ENCODE measurements at places on chromosomes 1 and 21.

GRCh38 chr21:28936721-28937120 is 56.0 kb downstream of the LTN1 start:
- DNase-seq: no peak

DNA sequence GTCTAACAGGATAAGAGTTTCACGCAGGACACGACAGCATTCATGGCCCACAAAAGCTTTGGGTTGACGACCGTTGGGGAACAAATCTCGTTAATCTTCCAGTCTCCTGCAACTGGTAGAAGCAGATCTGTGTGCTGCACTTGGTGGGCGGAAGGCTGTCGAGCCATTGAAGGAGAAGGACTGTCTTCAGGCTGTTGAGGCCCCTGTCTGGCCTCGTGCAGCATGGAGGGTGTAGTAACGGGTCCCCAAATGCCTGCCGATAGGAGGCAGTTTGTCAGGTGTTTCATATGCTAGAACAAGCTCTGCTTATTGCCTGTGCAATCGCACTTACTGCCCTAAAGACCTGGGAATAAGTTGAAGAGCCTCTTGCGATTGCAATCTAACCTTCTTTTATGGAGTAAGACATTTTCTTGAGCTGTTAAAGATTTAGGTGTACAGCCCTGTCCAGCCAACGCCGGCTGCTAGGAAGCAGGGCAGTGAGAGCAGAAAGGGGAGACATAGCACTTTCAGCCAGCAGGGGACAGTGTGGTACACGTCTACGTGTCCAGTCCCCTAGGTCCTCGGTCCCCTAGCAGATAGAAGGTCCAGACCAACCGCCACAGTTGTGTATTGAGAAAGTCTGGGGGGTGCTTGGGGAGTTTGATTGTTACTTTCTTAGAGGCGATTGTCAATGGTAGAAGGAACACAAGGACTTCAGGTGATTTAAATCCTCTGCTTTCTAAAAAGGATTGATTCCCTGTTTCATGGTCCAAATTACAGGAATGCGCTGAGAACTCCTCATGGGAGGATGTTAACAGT is 102.3 kb upstream of the TMPRSS2 start:
- peak; percentile 68 for DNase-seq

- DNase-seq: no peak
Observed at GRCh38 chr1:212413902-212414327, 771 bp downstream of the PACC1 start.

- DNase-seq: no peak
Observed at GRCh38 chr1:109368464-109368863, 29.3 kb downstream of the SORT1 start.

GRCh38 chr1:185412385-185413087 is 95.5 kb upstream of the IVNS1ABP start:
- DNase-seq: no peak

GRCh38 chr1:155694167-155694566 is 5.3 kb downstream of the DAP3 start:
- DNase-seq: no peak

DNA sequence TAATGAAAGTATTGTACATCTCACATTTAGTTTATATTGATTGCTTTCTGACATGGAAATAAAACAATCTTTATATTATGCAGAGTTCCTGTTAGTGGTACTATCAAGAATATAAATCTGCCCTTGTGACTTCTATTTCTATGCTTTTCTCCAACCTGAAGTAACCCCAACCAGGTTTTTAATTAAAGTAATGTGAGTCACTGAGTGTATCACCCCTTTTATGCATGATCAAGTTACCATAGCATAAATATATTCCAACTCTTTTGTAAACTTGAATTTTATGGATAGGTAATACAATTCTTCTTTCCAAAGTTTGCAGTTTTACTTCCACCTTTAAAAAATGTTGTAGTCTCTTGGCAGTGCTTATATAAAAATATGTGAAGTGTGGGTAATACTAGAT is 532.3 kb downstream of the USP25 start:
- no peak for DNase-seq

DNA sequence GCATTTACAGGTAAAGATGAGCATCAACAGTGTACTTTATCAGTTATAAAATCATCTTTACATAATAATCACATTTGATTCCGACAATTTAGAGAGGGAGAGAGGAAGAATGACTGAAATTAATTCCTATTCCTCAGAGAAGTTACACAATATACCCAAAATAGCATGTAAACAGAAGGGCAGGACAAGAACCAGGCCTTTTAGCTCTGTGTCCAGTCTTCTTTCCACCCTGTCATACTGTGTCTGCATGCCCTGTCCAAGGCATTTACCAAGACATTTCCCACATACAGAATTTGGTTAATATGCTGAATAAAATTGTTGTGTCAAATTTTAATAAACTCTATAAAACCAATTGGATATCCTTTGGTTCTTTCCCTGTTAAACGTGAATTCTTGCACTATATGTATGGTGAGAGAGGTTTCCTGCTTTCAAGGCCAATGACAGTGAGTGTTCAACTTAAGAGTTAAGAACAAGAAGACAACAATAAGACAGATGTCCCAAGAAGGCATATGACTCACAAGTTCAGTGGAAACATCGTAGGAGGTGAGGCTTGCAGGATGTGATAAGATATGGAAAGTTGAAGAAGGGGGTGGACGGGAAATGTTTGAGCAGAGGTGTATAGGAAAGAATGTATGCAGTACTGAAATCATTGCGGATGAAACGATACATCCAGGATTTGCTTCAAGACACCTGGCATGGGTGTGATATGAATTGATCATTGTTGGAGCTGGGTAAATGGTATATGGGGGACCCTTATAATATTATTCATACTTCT is 20.8 kb downstream of the LRRC8B start:
- DNase-seq: no peak

- DNase-seq: no peak
Observed at GRCh38 chr21:36610201-36610600, 88.7 kb upstream of the SIM2 start.

GRCh38 chr1:184827600-184828368 is 73.1 kb upstream of the EDEM3 start:
- peak; percentile 66 for DNase-seq

GRCh38 chr21:40766381-40766780 is 80.6 kb downstream of the DSCAM start:
- DNase-seq: no peak

DNA sequence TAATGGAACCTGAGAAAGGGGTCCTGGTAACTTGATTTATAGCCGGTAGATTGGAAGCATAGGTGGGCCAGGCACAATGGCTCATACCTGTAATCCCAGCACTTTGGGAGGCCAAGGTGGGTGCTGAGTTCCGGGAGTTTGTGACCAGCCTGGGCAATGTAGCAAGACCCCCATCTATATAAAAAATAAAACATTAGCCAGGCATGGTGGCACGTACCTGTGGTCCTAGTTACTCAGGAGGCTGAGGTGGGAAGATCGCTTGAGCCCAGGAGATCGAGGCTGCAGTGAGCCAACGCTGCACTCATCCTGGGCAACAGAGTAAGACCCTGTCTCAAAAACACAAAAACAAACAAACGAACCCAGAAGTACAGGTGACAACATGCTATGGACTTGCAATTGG is 76.5 kb downstream of the ZNF281 start:
- DNase-seq: peak; percentile 21

DNA sequence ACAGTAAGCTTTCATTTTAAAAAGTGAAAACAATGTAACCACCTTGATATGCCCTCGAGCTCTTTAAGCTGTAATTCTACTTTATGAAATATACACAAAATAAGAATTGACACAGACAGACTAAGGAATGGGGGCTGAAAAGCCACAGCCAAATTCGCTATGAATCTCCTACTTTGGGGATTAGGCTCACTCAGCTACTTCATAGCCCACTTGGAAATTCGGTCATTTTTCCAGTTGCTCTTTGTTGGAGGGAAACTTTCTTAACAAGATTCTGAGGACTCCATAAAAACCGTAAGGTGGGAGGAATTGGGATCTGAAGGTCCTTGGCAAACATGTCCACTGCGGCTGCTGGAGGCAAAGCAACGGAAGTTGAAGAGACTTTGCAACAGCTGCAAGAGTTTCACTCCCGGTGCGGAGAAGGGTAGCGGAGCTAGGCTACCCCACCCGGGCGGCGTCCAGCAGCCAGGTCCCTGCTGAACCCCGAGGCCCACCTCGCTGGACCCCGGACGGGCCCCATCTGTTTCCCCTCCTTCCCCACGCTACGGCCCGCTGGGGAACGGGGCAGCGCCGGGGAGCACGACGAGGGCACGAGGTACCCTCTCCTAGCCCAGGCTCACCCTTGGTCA is 634 bp downstream of the MYCBP start:
- peak; percentile 69 for DNase-seq

DNA sequence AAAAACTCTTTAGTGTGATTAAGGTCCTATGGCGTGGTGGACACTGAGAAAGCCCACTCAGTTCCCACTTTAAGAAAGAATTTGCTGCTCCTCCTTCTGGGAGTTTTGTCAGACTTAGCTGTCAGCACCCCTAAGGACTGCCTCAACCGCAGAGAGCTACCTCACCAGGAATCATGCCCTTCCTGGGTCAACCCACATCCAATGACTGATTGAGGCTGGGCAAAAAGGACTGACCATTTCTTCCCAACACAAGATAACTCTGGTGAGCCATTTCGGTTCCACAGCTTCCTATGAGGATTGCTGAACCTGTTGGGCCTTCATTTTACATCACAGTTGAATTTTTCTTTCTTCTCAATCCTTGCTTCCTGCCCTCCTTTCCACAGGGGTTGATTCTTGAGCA is 197.9 kb downstream of the NCAM2 start:
- no peak for DNase-seq

GRCh38 chr21:46131588-46131837 is 23.9 kb downstream of the FTCD start:
- no peak for DNase-seq

GRCh38 chr1:235106457-235106856 is 22.2 kb downstream of the TOMM20 start:
- no peak for DNase-seq

DNA sequence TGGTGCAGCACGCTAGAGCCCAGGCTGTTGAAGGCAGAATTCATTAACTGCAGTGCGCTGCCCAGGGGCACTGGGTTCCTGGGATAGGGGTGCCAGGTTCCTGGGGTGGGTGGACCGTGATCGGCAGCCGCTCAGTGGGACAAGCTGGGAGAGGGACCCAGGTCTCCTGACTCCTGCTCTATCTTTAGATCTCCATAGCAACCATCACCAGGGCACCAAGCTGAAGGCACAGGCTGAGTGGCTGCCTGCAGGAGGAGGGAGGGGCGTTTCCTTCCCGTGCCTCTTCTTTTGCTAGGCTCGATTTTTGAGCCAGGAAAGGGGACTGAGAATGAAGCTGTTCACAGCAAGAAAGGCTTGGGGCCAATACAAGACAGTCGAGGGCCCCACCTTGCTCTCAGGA is 20.9 kb upstream of the CDCP2 start:
- DNase-seq: no peak

DNA sequence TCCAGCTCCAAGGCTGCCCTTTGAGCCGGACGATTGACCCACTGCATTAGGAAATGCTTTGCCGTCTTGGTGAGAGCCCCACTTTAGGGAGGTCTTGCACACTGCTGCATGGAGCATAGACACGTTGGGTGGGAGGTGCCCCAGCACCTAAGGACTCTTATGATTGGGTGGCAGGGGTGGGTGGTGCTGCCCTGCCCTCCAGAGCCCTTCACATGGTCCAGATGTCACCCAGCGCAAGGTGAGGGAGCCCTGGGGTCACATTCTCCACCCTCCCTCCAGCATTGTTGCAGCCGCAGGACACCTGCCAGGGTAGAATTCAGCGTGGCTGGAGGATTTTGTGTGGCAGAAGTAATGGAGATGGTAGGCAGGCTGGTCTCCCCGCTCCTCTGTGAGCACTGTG is 137.4 kb upstream of the COL6A1 start:
- DNase-seq: no peak

GRCh38 chr1:198595765-198596164 is 43.1 kb upstream of the PTPRC start:
- no peak for DNase-seq

DNA sequence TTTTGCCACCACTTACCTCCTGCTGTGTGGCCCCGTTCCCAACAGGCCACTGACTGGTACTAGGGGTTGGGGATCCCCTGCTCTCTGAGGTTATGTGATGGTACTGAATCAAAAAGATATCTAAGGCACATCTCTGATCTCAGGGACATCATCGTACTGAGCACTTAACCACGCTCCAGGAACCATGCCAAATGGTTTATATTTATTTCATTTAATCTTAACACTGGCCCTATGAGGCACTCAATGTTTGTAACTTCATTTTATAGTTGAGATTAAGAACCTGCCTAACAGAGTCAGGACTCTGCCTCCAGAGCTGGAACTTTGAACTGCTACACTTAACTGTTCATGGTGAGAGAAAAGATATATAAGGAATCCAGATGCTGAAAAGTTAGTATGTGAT is 98.0 kb upstream of the HP1BP3 start:
- no peak for DNase-seq

- no peak for DNase-seq
Observed at GRCh38 chr1:101178688-101179491, 57.9 kb upstream of the S1PR1 start.

DNA sequence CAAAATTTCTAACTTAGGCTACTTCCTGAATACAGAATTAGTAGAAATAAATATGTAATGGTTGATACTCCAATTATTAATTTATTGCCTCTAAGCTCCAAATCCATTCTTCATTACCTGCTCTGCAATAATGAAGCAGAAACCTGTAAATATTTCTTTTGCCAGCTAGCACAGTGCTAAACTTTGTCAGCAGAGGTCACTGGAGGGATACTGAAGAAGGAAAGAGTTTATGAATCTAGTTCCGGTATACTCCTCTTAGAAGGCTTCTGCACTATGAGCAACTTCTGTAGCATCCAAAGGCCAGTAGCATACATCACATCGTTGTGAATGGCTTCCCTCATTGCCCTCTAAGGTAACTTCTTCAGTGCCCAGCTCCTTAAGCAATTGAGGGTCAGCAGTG is 81.0 kb upstream of the LHX8 start:
- peak; percentile 75 for DNase-seq

DNA sequence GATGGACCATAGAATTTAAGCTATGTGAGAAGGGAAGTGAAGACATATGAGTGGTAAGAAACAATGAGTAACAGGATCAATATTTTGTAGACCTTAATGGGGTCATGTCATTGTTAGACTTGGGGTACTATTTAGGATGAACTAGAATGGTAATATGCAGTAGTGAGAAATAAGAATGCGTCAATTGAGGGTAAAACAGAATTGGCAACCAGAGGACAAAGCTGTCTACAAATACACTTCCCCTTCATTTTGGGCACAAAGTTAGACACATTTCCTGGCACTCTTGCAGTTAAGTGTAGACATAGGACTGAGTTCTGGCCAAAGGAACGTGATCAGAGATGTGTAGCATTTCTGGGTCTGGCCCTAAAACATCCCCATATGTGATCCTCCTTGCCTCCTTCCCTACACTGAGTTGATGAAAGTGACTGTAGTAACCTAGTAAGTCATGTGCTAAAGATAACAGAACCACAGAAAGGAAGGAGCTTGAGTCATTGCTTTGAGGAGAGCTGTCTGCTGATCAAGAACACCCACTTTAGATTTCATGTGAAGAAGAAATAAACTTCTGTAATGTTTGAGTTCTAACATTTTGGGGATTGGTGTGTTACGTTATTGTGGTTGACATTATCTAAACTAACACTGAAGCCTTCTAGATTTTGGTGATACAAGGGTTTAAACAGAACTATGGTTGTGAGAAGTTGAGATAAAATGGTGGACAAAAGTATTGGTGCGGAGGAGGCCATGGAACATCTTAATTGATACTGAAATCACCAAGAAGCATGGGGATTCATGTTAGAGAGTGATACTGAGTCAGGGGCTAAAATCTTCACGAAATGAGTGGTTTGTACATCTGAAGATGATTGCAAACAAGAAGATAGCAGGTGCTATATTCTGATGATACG is 41.7 kb downstream of the CD55 start:
- no peak for DNase-seq

GRCh38 chr1:232722626-232723025 is 82.6 kb upstream of the MAP10 start:
- no peak for DNase-seq

- DNase-seq: no peak
Observed at GRCh38 chr1:89356658-89357400, 7.0 kb upstream of the GBP6 start.

All from Karpas-422 (cell line).